Activated naive CD8-positive, alpha-beta T cell treated with anti-CD3 and anti-CD28 coated beads, Interleukin-2, amount 50 U/mL, for 16 hours (primary cell): ENCODE measurements at places on chromosomes 5 and 9.

DNA sequence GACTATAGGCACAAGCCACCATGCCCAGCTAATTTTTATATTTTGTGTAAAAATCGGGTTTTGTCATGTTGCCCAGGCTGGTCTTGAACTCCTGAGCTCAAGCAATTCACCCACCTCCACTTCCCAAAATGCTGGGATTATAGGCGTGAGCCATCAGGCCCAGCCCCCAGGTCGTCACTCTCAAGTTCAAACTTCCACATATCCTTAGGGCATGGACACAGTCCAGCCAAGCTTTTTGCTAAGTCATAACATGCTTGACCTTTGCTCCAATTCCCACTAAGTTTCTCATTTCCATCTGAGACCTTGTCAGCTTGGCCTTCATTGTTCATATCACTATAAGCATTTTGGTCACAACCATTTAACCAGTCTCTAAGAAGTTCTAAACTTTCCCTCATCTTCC, 43.9 kb upstream of the ARAP3 start:
- no peak for DNase-seq

DNA sequence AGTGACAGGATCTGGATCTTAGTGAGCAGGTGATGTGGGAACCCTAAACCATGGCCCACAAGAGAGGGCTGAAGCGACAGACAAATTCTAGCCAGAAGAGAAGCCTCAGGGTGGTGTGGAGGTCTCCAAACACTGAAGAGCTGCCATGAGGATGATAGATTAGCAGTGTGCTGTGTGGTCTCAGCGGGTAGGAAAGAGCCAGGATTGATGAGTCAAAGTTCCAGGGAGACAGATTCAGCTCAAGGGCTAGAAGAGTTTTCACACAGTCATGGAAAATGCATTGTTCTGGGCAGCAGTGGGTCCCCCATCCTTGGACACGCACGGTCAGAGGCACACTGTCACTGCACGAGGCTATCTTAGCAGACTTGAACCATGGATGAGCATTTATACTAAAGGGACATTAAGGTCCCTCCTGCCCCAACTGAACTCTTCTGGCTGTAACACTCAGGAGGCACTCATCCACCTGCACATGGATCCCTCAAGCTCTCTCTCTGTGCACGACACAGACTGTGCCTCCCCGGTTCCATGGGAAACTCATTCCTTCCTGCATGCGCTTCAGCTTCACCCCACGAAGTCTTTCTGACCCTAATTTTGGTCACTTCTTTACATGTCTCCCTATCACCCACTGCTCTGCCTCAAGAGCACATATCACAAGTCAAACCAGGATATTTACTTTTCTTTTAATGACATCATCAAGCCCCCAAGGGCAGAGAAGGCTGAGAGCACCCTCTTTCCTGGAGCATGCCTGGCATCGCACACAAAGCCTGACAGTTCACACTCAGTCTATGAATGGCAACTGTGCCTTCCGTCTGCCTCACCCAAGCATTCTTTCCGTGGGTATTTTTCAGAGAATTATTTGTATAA, 84.8 kb downstream of the TLE1 start:
- DNase-seq = no peak

DNA sequence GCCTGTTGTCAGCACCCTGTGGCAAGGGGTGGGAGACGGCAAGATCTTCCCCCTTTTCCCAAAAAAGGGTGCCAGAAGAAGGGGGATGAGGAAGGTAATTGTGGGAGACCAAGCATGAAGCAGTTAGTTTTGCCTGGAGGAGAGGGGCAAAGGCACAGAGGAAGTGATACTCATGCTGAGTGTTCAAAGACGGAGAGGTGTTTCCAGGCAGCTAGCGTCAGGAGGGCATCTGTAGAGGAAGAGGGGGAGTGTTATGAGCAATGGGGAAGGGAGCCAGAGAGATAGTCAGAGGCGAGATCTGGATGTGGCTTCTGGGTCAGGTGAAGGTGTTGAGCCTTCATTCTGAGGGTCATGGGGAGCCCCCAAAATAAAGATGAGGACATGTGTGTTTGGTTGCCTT, 26.9 kb upstream of the ADAM19 start:
- DNase-seq = no peak

DNA sequence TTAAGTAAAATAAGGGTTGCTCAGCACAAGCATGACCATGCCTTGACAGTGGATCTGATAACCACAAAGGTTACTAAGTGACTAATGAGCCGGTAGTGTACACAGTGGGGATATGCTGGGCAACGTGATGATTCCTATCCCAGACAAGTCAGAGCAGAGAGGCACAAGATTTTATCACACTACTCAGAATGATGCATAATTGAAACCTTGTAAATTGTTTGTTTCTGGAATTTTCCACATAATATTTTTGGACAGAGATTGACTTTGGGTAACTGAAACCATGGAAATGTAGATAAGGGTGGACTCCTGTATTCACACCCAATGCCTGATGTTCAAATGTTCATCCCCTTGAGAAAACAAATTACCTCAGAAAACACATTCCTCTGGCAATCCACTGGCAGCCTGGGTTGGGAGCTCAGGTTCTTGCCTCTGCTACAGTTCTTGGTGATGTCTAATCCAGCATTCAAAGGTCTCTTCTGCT, 16.2 kb upstream of the ERAP1 start:
- no peak for DNase-seq

GRCh38 chr5:174678107-174678506, 46.3 kb upstream of the MSX2 start:
- DNase-seq = no peak

- DNase-seq = no peak
Measured at GRCh38 chr5:165783024-165783423, 2277.6 kb downstream of the MAT2B start.

DNA sequence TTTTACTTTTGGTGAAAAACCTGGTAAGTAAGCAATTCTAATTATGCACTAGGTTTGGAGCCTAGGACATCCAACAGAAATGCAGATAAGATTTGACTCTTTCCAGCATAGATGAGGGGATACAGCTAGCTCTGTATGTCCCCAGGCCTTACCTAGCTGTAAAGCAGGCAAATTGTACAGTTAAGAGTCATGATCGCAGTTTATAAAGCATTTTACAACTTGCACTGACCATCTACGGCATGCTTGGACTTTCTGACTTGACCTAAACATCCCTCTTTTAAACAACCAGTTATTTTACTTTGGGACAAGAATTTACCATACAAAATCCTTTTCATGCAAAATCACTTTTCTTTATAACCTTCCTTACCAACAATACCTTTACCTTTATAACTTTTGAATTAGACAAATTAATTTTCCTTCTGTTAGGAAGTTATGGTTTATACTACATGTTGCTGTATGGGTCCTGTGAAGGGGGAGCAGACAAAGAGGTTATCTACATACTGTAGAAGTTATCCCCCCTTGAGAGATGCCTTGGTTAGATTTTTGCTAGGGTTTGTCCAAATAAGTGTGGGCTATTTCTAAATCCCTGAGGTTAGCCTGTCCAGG, 36.8 kb downstream of the FGD3 start:
- DNase-seq = no peak

DNA sequence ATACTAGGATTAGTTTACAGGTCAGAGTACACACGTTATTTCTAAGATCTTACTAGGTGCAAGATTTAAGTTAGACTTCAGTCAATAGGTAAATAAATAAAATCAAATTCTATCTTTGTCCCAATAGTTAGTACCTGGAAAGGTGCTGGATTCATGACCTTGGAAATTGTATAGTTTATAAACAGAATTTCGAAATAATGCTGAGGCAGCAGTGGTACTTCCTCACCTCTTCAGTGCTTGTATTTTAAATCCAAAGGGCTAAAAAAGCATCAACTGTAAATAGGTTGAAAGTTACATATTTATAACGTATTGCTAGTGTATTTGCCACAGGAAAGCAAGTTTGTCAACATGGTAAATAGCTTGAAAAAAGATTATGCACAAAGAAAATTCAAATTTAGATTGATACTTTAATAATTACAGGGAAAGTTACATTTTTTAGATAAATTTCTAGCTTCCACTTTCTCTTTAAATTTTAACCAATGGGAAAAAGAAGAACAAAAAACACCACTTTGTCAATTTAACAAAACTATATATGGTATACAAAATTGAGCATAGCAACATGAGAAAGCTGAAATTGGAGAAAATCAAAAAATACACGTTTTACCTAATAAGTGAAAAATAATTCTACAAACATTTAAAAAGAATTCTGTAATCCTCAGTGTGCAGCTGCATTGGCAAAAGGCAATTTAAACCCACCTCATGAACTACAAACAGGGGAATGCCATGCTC, 46.5 kb downstream of the NR3C1 start:
- DNase-seq = no peak

DNA sequence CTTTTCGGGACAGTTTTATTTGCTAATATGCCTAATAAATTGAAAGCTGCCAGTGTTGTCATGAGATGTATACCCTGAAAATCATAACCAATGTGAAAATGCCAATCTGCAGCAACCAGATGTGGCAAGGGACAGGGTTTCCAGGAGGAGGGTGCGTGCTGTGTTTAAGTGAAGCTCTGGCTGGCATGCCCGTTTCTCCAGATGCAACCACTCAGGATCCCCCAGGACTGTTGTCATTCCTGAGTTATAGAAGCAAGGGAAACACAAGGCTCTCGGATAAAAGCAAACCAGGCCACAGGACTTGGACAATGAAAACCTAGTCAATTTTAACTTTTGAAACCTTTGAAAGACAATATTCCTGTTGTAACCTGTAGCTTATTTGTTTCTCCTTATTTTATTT, 360.2 kb downstream of the SLIT3 start:
- DNase-seq = no peak

DNA sequence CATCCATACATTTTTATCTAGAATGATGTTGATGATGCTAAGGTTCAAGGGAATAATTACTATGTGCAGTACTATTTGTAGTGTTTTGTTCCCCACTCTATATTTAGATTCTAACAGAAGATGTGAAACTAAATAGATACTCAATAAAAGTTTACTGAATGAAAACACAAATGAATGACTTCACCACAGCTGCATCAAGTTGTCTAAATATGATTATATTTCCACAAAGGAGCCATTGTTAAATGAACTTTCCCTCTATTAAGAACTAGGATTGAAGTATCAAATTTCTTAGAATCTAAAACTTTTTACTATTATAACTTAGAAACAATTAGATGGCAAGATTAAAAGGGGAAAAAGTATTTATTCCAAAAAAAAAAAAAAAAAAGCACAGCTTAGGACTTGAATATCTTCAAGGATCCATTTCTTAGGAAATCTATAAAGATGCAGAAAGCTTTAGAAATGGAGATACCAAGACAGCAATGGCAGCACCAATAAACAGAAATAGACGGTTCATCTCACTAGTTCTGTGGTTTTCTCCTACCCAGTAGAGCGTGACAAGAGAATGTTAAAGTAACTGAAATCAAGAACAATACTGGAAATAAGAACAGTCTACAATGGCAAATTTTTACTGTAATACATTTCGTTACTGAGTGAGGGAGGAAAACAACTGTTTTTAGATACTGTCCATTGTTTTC, 347.6 kb downstream of the EBF1 start:
- DNase-seq = no peak

- DNase-seq = no peak
Measured at GRCh38 chr5:142602720-142603245, 83.1 kb downstream of the FGF1 start.

DNA sequence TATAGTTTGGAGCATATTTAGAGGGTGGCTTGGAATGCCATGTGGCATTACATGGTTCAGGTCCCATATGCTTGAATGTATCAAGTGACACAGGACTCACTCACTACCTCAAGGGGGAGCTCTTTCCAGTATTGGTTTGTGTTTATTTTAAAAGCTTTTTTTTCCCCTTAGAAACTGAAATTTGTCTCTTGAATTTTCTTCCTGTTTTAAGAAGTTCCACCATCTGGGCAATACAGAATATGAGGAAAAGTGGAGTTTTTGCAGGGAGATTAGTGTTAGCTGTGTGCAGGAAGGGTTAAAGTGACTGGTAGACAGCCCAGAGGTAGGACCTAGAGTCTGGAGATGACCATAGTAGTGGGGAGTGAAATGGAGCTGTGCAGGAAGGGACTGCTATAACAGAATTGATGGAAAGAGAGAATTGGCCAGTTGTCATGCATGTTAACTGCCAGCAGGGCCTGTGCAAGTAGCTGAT, 36.6 kb downstream of the CTNNA1 start:
- DNase-seq = no peak

- no peak for DNase-seq
Measured at GRCh38 chr5:173881811-173882575, 6.2 kb upstream of the CPEB4 start.

GRCh38 chr5:5271786-5272321, 131.7 kb downstream of the ADAMTS16 start:
- DNase-seq = no peak

DNA sequence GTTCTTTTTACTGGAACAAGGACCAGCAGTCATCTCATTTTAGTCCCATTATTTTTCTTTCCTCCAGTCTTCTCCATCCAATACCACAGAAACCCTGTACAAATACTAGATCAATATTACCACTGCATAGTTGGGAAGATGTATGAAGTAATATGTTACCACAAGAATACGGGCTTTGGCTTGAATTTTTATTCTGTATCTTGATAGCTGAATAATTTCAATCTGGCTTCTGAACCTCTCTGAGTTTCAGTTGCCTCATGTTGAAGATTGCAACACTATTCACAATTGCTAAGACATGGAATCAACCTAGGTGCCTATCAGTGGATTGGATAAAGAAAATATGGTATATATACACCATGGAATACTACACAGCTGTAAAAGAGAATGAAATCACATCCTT, 82.9 kb downstream of the SGCD start:
- no peak for DNase-seq

DNA sequence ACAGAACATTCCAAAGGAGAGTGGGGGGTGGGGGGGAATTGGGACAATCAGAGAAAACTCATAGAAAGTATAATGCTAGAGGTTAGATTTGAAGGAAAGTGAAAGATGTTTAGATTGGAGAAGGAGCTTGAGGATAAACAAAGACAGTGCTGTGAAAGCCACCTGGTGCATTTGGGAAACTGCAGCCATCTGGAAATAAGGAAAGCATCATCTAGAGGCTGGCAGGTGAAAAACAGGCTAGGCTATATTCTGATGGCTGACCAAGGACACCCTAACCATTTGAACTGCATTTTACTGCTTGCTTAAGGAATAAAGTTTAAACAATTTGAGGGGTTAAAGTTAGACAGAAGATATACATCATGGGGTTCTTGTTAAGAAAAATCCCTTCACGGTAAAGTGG, 296.4 kb downstream of the CETN3 start:
- DNase-seq = no peak
